ENCODE measurements at places on chromosomes 3 and 15.

DNA sequence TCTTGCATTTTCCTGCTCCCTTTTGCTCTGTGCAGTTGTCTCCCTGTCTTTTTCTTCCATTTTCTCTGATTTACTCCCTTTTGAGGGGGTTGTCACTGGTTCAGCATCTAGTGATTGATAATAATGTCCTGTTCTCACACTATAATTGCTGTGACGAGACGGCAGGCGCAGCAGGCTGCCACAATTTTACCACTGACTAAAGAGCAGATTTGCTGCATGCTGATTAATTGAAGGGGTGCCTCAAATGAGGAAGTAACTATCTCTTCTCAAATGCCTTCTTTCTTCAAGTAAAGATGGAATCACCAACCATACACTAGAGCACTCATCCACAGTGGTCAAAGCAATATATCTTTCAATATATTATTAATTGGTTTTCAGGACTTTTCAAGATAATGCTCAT is 219.3 kb downstream of the CBLB start:
- no peak for DNase-seq

DNA sequence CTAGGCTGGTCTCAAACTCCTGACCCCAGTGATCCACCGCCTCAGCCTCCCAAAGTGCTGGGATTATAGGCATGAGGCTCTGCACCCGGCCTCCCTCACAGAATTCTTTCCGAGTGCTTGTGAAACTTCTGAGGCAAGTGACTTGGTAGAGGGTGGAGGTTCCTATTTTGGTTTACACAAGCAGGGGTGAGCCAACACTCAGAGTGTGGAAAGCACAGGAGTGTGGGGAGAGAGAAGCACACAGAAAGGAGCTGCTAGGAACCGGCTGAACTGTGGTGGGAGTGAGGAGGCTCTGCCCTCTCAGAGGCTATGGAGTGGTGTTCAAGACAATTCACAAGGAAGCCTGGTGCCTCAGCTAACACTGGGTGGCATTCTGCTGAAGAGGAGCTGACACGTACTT is 7.7 kb downstream of the CAPN3 start:
- no peak for DNase-seq

- DNase-seq = no peak
Observed at GRCh38 chr15:52020221-52021085, 1.4 kb downstream of the MAPK6 start.

- DNase-seq = no peak
Observed at GRCh38 chr3:127264292-127264691, 23.6 kb downstream of the PRR20G start.

DNA sequence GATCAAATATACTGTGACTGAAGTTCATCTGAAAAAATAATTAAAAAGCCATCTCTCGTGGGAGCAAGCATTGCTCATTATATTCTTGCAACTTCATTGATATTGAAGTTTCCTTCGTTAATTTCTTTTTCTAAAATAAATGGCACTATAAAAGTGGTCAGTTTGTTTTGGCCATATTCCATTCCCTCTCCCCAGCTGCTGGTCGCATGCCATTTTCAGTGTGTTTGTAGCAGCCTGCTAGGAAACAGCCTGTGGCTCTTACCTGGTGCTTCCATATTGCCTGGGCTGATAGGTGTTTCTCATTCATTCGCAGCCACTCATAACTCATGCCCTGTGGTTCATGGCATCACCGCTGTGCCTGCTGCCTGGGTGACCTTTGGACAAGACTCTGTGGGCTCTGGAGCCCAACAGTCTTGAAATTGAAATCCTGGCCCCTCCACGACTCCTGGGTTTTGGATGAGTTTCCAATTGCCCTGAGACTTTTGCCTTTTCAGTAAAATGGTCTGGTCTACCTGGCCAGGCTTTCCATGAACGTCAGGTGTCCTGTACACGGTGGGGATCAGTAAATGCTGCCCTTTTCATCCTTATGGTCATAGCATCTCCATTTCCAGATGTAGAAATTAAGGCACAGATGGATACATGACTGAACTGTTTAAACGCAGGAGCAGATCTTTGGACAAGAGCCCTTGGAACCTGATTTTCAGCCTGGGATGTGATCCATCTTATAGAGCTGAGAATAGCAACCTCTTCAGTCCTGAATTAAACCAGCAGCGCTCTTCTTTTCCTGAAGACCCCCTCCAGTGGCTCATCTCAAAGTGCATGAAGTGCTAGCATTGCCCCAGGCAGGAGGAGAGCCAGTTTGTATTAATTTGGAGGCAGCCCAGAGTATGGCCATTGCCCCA is 69.4 kb downstream of the SLCO3A1 start:
- DNase-seq = no peak

- no peak for DNase-seq
Observed at GRCh38 chr3:124834723-124835718, 52.1 kb downstream of the ITGB5 start.

GRCh38 chr3:130870423-130870822 is 23.5 kb upstream of the ATP2C1 start:
- no peak for DNase-seq

- DNase-seq = no peak
Observed at GRCh38 chr3:170865209-170866094, 4.5 kb downstream of the RPL22L1 start.

DNA sequence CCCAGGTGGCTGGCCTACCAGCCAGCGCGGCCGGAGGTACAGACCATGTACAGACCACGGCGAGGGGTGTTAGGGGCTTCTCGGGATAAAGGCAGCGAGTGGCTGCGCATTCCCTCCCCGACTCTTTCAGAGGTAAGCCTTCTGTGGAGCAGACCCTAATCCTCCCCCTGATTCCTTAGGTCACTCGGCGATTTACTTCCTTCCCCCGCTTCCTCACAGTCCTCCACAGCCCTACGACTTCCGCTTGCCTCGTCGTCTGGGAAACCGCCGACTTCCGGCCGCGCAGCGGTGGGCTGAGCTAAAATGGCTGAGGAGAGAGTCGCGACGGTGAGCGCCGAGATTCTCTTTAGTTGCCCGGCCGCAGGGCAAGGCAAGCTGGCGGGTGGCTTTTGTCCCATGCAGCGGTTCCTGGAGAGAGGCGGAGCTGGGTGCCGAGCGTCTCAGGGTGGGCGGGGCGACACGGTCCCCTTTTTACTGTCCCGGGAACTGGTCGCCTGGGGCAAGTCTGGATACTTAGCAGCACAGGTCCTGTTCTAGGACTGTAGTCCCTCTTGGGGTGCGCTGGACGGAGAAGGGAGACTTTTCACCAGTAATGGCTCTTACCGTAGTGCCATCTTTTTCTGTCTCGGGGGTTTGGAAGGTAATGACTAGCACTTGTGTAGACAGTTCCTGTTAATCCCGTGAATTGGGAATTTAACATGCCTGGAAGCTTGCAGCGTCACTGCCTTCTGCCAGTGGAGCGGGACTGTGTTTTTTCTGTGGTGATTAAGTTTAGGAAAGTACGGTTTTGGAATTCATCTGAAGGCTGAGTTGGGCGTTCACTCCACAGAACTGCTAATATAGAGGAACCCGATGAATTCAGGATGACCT is at the start of the genes BBS4 and HIGD2B:
Gene BBS4 (plus strand): TSS at position 283 of the 870 bp plus-strand sequence. CDS start 21 bp downstream, at position 304.
Gene HIGD2B (minus strand): TSS at position 258 of the 870 bp plus-strand sequence. CDS start 9,808 bp downstream, outside the sequence.
- DNase-seq = peak; percentile 91

GRCh38 chr3:50648313-50648712 is 26.4 kb upstream of the DOCK3 start:
- DNase-seq = no peak

- DNase-seq = no peak
Observed at GRCh38 chr3:184262764-184263179, 1.4 kb upstream of the CAMK2N2 start.

GRCh38 chr15:61521953-61522352 is 292.9 kb upstream of the RORA start:
- DNase-seq = no peak

DNA sequence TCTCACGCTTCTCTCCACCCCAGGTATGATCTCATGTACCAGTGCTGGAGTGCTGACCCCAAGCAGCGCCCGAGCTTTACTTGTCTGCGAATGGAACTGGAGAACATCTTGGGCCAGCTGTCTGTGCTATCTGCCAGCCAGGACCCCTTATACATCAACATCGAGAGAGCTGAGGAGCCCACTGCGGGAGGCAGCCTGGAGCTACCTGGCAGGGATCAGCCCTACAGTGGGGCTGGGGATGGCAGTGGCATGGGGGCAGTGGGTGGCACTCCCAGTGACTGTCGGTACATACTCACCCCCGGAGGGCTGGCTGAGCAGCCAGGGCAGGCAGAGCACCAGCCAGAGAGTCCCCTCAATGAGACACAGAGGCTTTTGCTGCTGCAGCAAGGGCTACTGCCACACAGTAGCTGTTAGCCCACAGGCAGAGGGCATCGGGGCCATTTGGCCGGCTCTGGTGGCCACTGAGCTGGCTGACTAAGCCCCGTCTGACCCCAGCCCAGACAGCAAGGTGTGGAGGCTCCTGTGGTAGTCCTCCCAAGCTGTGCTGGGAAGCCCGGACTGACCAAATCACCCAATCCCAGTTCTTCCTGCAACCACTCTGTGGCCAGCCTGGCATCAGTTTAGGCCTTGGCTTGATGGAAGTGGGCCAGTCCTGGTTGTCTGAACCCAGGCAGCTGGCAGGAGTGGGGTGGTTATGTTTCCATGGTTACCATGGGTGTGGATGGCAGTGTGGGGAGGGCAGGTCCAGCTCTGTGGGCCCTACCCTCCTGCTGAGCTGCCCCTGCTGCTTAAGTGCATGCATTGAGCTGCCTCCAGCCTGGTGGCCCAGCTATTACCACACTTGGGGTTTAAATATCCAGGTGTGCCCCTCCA is 19.1 kb downstream of the TYRO3 start:
- DNase-seq = no peak

GRCh38 chr15:76058714-76059319 is 968 bp upstream of the TMEM266 start:
- no peak for DNase-seq

DNA sequence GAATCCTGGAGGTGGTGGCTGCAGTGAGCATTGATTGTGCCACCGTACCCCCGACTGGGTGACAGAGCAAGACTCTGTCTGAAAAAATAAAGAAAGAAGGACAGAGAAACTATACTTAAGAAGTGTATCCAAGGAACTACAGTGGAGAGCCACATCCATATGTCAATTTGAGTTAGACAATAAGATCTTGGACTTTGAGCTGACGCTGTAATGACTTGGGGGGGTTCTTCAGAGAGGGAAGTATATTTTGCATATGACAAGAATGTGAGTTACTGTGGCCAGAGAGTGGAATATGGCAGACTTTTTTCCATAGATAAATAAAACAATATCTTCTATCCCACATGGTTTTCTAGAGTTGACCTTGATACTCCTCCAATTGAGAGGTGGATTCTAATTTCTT is 52.6 kb upstream of the TEX264 start:
- no peak for DNase-seq

DNA sequence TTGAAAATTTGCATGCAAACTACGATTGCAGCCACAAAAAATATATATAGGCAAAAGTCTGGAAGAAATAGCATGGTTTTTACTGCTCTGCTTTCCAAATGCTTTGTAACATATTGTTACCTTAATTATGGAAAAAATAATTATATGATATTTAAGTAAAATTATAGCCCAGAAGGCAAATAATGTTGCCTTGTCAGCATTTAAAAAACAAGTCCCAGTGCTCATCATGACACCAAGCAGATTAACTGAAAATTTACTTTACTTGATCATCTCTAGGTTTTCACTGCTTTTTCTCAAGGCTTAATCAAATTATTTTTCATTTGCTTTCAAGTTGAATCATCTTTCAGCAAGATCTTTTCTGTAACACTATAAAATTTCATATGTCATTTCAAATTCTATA is 262.9 kb downstream of the ZMAT3 start:
- DNase-seq = no peak

DNA sequence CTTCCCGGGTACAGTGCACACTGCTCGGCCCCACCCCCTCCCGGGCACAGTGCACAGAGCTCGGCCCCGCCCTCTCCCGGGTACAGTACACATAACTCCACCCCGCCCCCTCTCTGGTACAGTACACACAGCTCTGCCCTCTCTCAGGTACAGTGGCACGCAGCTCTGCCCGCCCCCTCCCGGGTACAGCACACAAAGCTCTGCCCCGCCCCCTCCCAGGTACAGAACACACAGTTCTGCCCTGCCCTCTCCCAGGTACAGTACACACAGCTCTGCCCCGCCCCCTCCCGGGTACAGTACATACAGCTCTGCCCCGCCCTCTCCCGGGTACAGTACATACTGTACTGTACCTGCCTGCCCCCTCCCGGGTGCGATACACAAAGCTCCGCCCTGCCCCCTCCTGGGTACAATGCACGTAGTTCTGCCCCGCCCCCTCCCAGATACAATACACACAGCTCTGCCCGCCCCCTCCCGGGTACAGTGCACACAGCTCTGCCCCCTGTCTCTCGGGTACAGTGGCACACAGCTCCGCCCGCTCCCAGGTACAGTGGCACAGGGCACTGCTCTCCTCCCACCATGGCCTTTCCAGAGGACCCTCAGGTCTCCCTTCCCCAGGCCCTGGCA is 16.4 kb upstream of the PRR20G start:
- DNase-seq = no peak

GRCh38 chr15:22259881-22260421 is 179.6 kb downstream of the OR4M2 start:
- DNase-seq = no peak

- no peak for DNase-seq
Observed at GRCh38 chr3:123310741-123311140, 109.0 kb downstream of the SEC22A start.

DNA sequence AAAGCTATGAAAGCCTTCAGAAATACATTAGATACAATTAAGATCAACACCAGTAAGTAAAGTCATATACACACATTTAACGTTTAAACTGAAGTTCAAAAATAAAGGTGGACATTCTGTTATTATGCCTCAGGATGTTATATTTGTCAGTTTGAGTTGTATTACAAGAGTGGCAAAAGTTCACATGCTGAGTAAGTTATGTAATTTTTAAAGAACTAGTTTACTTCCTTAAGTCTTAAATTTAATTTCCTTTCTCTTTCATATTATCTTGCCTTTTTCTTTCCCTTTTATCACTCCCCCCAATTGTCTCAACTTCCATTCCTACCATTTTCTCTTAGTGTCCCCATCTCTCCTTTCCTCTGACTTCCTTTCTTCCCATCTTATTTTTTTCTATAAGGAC is 4.9 kb upstream of the GPR87 start:
- no peak for DNase-seq

- DNase-seq = peak; percentile 27
Observed at GRCh38 chr3:46378426-46378942, 7.7 kb downstream of the CCR5 start.

DNA sequence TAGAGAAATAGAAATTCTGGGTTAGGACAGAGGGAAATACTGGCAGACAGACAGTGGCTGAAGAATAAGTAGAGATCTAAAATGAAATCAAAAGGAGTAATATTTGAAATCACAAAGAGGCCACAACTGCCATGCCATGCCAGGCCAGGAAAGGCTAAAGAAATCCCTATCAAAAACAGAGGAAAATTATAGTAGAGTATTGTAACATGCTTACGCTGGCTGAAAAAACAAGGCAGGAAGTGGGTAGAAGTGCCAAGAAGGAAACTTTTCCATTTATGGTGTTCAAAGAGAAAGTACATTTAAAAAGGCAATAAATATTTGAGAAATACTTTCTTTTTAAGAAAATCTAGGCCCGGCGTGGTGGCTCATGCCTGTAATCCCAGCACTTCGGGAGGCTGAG is 415.7 kb downstream of the PLCL2 start:
- DNase-seq = no peak

- no peak for DNase-seq
Observed at GRCh38 chr3:188605231-188605630, 451.3 kb downstream of the LPP start.

- DNase-seq = no peak
Observed at GRCh38 chr15:66876421-66876730, 174.3 kb downstream of the SMAD6 start.

- no peak for DNase-seq
Observed at GRCh38 chr15:101187820-101188636, 63.8 kb downstream of the CHSY1 start.

Data from right renal pelvis (tissue), 4 donors.